ENCODE measurements at places on chromosomes 6 and 20.

DNA sequence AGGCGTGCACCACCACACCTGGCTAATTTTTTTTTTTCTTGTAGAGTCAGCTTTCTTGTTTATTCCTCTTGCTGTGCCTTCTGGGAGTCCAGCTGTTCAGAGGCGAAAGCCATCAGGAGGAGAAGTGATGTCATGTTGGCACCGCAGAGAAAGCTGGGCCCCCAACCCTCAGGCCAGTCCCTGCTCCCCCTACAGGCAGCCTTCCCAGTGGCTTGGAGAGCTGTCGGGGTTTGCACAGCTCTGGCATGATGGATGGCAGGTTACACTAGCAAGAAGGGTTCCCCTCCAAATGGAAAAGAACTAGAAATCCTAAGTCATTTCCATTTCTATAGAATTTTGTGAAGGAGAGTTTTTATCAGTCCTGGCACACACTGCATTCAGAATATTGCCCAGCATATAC is 72.6 kb downstream of the C6orf52 start:
- no peak for DNase-seq

- DNase-seq, result no peak
Observed at GRCh38 chr20:35088231-35089145, 4.1 kb downstream of the TRPC4AP start.

- DNase-seq, result no peak
Observed at GRCh38 chr20:44800391-44801046, 9.8 kb downstream of the RIMS4 start.

DNA sequence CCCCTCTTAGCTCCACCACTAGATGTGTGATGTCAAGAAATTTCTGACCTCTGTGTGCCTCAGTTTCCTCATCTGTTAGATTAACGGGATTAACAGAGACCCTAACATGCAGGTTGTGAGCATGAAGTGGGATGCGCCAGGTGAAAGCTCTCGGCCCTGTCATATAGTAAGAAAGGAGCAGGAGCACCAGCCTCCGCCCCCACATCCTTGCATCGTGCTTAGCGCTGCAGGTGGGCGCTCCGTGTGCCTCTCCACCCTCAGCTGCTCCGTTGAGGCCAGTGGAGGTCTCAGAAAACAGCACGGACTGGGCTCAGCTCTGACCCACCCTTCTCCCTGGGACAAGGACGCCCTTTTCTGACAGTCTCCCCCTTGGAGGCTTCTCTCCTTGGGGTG is 63.4 kb downstream of the TCP11 start:
- DNase-seq, result no peak

GRCh38 chr6:127279815-127280214 is 13.2 kb downstream of the RNF146 start:
- DNase-seq, result no peak

DNA sequence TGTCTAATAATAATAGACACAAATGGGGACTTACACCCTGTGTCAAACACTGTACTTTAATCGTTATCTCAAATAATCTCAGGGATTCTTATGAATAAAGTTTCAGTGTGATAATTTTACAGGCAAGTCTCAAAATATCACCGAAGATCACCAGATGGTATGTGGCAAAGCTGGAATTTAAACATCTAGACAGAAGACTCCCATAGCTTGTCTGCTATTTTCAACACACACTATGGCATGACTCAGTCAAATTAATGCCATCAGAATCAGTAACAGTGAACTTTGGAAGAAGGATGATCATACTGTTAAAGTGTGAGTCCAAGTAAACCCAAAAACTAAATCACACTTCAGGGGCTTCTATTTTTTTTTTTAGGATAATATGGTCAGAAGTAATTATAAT is 867.6 kb upstream of the FLRT3 start:
- DNase-seq, result no peak

- DNase-seq, result no peak
Observed at GRCh38 chr6:38020593-38020992, 201.1 kb downstream of the ZFAND3 start.

DNA sequence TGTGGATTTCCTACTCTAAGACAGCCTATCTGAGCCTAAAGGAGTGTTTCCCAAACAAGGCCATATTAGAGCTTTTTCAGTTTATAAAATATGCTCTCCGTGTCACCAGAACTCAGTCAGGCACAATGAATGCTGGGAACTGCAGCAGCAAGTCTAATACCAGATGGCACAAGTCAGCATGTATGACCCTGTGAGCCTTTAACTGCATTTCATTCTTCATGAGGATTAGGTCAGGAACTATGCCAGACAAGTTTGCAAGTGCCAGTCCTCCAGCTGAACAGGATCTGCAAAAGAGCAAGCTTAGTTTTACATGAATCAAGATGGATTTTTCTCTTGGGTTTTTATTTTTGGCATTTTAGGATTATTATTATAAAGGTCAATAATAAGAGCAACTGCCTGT is 66.7 kb upstream of the SAMD5 start:
- no peak for DNase-seq

GRCh38 chr6:113786168-113786567 is 71.0 kb upstream of the MARCKS start:
- DNase-seq, result no peak

- no peak for DNase-seq
Observed at GRCh38 chr6:18279422-18279821, 15.1 kb upstream of the DEK start.

- no peak for DNase-seq
Observed at GRCh38 chr6:119306396-119306968, 43.1 kb downstream of the MAN1A1 start.

GRCh38 chr6:82030301-82030700 is 217.2 kb downstream of the IBTK start:
- no peak for DNase-seq

GRCh38 chr20:45775411-45775810 is 16.3 kb downstream of the WFDC3 start:
- DNase-seq, result no peak

GRCh38 chr6:162099685-162100084 is 627.9 kb downstream of the PRKN start:
- DNase-seq, result no peak

- no peak for DNase-seq
Observed at GRCh38 chr6:10411131-10411970, 3.5 kb downstream of the TFAP2A start.

DNA sequence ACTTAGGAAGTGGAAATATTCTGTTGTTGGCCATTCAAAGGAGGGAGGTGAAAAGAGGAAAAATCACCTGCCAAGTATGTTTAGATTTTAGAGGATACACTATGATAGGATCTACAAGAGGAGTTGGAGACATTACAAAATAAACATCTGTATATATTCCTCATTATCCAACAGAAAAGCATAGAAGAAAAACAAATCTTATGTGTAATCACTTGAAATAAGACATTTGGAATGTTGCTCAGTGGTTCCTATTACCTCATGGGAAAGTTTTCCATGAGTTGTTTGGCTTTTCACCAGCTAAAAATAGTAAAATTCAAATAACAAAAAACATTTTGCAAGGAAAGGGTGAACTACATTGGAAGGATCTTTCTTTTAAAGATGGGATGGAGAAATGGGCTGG is 76.7 kb upstream of the CARMIL1 start:
- DNase-seq, result no peak

GRCh38 chr20:62601172-62601571 is 41.1 kb upstream of the SLCO4A1 start:
- no peak for DNase-seq

GRCh38 chr6:87705070-87705691 is 3.1 kb upstream of the AKIRIN2 start:
- DNase-seq, result no peak

DNA sequence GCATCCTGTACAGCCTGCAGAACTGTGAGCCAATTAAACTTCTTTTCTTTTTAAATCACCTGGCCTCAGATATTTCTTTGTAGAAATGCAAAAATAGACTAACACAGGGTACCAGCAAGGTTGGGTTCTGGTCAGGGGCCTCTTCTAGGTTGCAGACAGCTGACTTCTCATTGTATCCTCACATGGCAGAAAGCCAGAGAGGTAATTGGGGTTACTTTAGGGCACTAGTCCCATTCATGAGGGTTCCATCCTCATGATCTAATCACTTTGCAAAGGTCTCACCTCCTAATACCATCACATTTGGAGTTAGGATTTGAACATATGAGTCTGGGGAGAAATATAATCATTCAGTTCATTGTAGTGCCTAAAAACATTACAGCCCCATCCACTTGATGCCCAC is 101.5 kb downstream of the LCA5 start:
- DNase-seq, result no peak

DNA sequence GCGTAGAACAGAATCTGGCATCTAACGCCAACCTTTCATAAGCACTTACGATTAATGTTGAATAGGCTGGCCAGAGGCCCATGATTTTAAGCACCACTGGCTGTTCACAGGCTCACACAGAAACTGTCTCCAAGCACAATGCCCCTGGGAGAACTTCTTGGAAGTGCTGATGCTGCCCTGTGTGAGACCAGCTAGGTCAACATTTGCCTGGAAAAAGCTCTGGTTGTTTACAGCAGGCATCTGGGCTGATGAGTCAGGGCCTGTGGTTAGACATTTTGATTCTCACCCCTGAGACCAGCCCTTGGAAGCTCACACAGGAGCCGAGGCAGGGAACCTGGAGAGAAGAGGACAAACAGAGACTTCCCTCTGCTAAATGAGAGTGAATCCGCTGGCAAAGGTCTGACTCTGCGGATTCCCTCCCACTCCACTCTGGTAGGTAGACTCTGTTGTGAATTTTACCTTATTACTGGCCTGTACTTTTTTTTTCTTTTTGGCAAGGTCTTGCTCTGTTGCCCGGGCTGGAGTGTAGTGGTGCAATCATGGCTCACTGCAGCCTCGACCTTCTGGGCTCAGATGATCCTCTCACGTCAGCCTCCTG is 6.8 kb upstream of the SULF2 start:
- no peak for DNase-seq

GRCh38 chr20:53050338-53050737 is 78.2 kb downstream of the TSHZ2 start:
- no peak for DNase-seq

GRCh38 chr20:12528591-12529041 is 480.2 kb upstream of the SPTLC3 start:
- DNase-seq, result no peak

- DNase-seq, result no peak
Observed at GRCh38 chr6:169665289-169665688, 36.5 kb downstream of the WDR27 start.

- no peak for DNase-seq
Observed at GRCh38 chr20:39089029-39089428, 126.9 kb downstream of the DHX35 start.

DNA sequence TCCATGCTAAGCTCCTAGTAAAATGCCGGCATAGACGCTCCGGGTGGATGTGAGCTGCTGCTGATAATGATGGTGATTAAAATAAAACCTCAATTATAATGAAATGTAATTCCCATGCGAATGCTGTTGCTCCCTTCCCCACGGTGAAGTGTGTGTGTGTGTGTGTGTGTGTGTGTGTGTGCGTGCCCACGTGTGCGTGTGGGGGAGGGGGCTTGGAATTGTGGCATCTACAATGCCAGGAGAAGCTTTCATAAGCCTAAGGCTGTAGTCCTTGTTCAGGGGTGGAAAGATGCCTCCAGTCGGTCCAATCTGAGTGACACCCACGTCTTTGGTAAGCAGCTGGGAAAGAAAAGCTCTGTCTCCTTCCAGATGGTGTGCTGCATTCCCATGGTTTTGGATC is 137.9 kb downstream of the CDH26 start:
- DNase-seq, result no peak

- DNase-seq, result no peak
Observed at GRCh38 chr20:60446267-60447111, 488.3 kb downstream of the CDH26 start.

DNA sequence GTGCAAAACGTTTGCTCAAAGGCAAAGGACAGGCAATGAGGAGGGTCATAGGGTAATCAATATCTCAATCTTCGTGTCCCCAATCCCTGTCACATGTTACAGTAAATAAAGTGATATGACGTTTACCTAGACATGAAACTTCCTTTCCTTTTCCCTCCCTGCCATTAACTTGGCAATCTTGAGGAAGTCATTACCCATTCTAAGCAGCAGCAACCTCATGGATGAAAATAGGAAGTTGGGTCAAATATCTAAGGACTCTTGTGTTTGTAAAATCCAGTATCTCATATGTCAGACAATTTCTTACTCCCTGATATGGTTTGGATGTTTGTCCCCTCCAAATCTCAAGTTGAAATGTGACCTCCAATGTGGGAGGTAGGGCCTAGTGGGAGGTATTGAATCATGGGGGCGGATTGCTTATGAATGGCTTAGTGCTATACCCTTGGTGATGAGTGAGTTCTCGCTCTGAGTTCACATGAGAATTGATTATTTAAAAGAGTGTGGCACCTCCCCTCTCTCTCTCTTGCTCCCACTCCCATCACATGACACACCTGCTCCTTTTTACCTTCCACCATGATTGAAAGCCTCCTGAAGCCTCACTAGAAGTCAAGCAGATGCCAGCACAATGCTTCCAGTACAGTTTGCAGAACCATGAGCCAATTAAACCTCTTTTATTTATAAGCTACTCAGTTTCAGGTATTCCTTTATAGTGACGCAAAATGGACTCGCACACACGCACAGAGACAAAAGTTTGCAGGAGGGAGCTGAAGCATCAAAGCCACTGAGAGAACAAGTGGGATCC is 545.9 kb upstream of the JARID2 start:
- DNase-seq, result no peak

DNA sequence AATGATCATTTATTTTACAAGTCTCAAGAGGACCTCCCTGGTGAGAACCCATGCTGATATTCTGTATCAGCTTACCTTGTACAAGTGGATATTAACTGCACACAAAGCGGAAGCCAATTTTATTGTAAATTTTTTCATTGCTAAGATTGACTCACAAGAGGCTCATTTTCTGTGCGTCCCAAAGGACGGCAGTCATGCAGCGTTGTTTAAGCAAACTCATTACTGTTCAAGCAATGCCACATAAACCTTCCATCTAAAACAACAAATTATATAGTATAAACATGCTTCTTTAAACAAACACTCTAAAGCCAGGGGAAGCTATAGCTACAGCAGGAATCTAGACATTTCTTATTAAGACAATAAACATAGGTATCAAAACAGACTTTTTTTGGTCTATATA is 575.3 kb downstream of the FRK start:
- DNase-seq, result no peak

DNA sequence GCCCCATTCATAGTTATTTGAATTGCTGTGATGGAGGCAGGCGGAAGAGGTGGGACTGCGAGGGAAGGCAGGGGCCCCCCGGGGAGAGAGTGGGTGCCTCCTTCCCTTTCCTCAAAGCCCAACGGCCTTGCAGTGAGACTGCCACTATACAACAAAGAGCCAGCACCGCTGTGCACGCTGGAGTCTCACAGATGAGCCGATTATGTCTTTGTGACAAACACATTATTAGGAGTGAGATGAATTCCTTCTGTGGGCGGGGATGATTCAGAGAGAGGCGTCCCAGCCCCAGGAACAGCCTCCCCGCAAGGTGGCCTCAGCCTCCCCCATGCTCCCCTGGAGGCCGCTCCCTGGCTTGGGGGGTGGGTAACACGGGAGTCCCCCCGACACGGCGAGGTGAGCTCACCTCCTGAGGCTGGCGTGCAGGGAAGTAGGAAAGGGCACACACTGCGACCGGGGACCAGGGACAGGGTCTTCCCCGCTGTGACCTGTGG is 26.7 kb downstream of the NTSR1 start:
- no peak for DNase-seq
